ENCODE measurements at places on chromosomes 5 and 9.
A peak's percentile ranks its signal among the peaks of the same experiment; 100 is the strongest.

DNA sequence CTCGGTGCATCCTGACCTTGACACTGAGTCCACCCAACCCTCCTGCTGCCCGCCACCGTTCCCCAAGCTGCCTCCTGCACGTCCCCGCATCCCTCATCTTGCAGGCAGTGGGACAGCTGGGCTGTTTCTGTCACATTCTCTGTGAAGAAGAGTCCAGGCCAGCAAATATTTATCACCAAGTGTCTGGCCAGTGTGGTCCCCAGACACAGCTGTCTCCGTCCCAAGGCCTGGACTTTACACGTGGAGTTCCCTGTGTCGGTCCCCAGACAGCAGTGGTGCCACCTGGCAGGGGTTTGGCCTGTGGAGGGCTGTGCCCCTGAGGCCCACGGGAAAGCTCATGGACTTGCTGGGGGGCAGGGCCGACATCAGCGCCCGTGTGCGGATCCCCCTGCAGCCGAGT is 9.2 kb upstream of the SLC12A7 start:
- DNase-seq: no peak

DNA sequence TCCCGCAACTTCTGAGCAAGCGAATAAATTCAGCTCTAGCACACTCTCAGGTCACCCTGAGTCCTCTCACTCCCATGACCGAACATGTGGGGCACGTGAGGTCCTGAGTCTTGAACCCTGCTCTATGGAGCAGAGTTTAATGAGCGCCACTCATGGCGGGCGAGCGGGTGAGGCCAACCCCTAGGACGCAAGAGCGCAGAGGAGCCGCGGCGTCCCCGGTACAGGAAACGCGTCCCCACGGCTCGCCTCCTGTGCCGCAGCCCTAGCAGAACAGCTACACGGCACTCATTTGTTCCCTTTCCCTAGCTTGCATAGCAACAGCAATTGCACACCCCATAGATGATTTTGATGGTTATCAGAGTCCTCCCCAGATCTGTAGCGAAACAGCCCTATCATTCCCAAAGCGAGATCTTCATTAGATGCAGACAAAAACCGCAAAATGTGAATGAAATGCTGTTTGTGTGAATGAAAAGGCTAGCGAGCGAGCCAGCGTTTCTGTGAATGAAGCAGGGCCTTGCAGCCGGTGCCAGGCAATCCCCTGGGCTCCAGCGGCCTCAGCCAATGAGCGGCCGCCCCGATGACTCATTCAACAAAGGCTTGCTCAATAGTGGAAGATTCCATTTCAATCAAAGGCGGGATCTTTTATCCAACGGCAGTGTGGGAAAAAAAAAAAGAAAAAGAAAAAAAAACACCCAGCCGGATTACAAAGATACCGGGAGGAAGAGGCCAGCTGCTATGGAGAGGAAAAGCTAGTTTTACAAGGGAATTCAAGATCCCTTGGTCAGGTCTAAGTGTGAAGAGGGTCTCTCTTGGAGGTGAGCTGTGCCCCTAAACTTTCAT is 1.5 kb upstream of the SHC3 start:
- peak; percentile 93 for DNase-seq

GRCh38 chr5:12323637-12324229 is 419.5 kb upstream of the CTNND2 start:
- DNase-seq: no peak

DNA sequence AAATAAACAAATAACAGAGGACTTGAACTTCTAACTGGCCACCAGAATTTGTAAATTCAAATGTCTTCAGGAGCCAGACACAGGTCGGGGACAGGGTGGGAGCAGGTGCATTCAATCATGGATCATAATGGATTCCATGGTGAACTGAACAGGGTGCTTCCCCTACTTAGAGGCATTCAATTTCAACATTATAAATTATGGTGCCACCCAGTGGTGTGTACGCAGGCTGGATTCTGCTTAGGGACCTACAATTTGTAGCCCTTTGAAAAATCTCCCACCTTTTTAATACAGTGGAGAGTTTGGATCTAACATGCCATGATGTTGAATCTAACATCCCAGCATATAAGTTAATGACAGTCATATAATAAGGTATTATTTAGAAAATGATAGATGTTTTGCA is 22.3 kb downstream of the KLF9 start:
- DNase-seq: peak; percentile 13

DNA sequence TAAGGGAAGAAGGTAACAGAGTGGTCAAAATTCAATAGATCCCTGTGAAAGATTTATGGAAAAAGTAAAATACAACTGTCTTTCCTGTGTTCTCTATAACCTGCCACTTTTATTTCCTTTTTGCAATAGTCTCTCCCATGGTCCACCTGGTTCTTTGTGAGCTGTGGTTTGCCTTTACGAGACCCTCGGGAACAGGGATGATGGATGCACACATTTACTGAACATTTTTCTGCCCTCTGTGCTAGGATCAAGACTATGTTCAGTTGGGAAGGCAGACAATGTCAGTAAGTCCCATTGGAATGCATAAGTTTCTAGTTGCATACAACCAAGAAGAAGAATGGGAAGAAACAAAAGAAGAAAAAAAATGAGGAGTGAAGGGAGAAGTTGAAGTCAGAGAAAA is 281.2 kb downstream of the TRPM3 start:
- no peak for DNase-seq

DNA sequence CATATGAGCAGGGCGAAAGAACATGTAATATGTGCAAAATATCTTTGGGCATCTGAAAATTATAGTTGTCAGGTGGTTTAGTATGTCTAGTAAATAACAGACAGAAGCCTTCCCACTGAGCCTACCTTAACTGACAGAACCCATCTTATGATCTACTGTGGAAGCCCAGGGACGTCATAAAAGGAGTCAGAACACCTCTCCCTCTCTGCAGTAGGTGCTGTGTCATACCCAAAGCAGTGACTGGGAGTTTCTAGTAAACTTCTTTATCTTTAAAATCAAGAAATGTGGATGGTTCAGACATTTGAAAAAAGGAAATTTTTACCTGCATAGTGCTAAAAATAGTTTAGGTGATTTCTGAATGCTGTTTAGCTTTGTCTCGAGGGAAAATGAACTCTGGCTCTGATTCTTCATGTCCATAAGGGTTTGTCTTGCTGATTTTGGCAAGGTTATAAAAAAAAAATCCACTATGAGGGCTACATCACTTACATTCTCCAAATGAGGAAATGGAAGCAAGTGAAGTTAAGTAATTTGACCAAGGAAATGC is 104.0 kb downstream of the NUDT12 start:
- DNase-seq: no peak

GRCh38 chr9:128097543-128098296 is 29.7 kb downstream of the SLC25A25 start:
- no peak for DNase-seq

- peak; percentile 37 for DNase-seq
These were observed 234.2 kb upstream of the CDH6 start for GRCh38 chr5:30959238-30959637.

DNA sequence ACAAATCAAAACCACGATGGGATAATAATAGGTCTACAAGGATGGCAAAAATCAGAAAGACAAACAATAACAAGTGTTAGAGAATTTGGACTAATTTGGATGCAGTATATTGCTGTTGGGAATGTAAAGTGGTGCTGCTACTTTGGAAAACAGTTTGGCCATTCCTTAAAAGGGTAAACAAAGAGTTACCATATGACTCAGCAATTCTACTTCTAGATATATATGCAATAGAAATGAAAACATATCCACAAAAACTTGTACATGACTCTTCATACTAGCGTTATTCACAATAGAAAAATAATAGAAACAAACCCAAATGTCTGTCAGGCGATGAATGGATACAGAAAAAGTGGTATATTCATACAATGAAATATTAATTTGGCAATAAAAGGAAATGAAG is 58.3 kb downstream of the JAK2 start:
- DNase-seq: peak; percentile 6

- DNase-seq: no peak
These were observed 3.0 kb downstream of the FLT4 start for GRCh38 chr5:180646289-180646962.

- DNase-seq: no peak
These were observed 119.2 kb upstream of the SV2C start for GRCh38 chr5:75964008-75964407.

DNA sequence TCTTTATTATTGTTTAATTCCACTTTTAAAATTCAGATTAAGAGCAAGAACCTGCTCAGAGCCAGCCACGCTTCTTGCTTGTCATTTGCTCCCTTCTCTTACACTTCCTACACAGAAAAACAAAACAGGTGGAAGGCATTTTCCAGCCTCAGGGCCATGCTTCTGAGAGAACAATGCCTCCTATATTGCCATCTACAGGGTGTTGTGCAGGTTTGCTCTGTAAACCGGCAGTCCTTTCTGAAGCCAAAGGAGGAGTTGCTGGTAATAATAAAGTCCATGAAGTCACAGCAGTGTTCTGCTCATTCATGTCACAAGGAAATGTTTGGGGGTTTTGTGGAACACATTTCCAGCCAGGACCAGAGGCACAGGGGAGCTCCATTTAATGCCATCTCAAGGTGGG is 16.1 kb upstream of the PRLR start:
- DNase-seq: peak; percentile 15

- no peak for DNase-seq
These were observed 221.3 kb downstream of the GRIA1 start for GRCh38 chr5:153711755-153712154.

Measured in PC-3 (cell line).